ENCODE measurements at places on chromosomes 6 and 20.

- no peak for DNase-seq
Observed at GRCh38 chr6:19153270-19153980, 683.7 kb upstream of the ID4 start.

- DNase-seq: no peak
Observed at GRCh38 chr20:60820918-60821317, 431.1 kb upstream of the CDH4 start.

GRCh38 chr6:70706491-70707123, 38.9 kb downstream of the SMAP1 start:
- DNase-seq: no peak

DNA sequence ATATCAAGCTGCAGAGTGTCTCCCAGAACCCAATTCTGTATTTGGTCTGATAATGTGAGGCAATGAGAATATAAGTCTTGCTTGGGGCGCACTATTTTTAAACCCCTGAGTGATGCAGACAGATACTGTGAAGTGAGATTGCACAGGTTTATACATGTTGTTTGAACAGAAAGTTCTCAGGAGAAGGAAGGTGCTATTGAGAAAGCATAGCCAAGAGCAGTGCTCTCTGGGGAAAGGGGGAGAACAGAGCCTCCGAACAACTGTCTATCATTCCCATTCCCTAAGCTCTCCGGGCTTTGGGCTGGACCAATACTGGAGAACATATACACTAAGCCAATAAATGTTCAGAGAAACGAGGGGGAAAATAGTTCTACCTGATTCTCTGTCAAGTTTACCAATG, 75.8 kb downstream of the PERP start:
- DNase-seq: no peak

- no peak for DNase-seq
Observed at GRCh38 chr6:107982486-107982885, 24.5 kb upstream of the SEC63 start.

Measured in NCI-H1048 (cell line).